Fibroblast of lung (primary cell): ENCODE measurements at places on chromosomes 6 and 20.
A peak's percentile ranks its signal among the peaks of the same experiment; 100 is the strongest.

GRCh38 chr20:57785720-57786119, 75.9 kb upstream of the PMEPA1 start:
- no peak for DNase-seq

- no peak for DNase-seq
Observed at GRCh38 chr6:106118835-106119431, 32.8 kb downstream of the PRDM1 start.

DNA sequence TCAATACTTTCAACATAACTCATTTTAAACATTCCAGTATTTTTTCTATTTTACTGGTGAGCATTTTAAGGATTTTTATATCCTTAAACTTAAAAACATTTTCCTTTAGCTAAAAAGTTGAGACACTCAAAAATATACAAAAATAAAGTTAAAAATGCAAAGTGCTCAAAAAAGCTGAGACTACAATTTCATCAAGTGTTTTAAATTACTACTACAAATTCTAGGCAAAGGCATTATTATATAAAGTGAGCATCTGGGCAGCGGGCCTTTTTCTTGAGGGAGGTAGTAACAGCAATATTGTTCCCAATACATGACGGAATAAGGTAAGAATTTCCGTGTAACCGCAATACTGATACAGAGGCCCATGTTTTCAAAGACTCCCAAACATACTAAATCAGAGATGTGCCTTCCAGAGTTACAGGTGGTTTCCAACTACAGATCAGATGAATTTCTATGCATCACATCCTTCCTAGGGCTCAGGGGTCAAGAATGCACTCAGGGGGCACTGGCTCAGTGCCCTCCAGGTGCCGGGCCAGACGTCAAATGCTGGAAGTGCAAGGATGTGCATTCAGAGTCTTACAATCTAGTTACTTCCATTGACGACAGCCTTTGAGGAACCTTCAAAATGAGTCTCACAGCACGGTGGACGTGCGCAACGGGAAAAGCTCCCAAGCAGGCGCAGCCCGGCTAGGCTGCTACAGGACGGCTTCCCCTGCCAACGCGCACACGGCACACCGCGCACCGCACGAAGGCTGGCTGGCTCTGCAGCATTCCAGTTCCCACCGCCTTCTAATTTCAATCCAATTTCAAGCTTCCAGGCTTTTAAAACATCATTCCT, 1.7 kb downstream of the PHF10 start:
- DNase-seq: peak; percentile 55

DNA sequence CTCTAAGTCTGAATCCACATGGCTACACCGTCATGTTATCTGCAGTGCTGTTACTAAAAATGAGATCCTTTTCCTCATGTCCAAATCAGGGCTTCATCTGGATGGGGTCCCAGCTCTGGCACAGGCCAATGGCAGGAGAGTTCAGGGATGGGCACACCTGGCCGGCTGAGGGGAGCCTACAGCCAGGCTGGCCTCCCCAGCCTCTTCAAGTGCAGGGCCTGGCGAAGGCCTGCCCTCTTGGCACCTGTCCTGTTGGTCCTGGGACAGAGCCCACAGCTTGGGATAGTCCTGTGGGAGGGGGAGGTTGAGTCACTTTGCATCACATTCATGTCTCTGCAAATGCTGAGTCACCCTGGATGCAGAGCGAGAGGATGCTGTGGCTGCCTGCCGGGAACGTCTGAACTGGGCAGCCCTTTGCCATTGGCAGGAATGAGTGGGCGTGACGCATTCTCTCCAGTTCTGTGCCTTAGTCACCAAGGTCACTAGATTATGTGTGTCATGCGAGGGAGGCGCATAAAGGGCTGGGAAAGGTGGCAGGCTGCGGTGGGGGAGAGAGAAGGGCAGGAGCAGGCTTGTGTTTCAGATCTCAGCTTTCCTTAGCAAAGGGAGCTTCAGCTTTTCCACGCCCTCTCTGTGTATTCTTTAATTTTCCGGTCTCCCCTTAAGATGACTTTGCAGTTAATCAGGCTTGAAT, 223.2 kb upstream of the ECI2 start:
- DNase-seq: peak; percentile 100

GRCh38 chr20:46772901-46773300, 63.5 kb downstream of the SLC2A10 start:
- DNase-seq: no peak

- no peak for DNase-seq
Observed at GRCh38 chr20:43862438-43862837, 52.2 kb upstream of the TOX2 start.

- peak; percentile 53 for DNase-seq
Observed at GRCh38 chr20:10113746-10114145, 79.0 kb downstream of the ANKEF1 start.

DNA sequence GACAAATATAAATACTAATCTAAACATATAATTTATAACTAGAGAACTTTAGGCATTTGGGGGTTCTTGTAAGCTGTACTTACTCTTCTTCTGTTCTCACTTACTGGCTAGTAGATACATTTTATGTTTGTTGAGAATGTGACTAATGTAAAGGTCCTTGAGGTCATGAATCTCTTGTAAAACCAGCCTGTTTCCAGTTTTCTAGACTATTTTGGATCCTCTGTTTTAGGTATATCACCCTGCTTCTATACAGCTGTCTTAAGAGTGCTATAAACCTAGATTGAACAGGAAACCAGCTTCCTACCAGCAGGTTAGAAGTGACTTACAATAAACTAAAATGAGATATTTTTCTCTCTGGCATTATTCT, 134.2 kb downstream of the PLCB4 start:
- peak; percentile 32 for DNase-seq

GRCh38 chr6:77074037-77074713, 389.1 kb downstream of the HTR1B start:
- DNase-seq: no peak

- DNase-seq: no peak
Observed at GRCh38 chr20:9531581-9531980, 17.2 kb downstream of the LAMP5 start.
